ENCODE measurements at places on chromosomes 7 and 10.

DNA sequence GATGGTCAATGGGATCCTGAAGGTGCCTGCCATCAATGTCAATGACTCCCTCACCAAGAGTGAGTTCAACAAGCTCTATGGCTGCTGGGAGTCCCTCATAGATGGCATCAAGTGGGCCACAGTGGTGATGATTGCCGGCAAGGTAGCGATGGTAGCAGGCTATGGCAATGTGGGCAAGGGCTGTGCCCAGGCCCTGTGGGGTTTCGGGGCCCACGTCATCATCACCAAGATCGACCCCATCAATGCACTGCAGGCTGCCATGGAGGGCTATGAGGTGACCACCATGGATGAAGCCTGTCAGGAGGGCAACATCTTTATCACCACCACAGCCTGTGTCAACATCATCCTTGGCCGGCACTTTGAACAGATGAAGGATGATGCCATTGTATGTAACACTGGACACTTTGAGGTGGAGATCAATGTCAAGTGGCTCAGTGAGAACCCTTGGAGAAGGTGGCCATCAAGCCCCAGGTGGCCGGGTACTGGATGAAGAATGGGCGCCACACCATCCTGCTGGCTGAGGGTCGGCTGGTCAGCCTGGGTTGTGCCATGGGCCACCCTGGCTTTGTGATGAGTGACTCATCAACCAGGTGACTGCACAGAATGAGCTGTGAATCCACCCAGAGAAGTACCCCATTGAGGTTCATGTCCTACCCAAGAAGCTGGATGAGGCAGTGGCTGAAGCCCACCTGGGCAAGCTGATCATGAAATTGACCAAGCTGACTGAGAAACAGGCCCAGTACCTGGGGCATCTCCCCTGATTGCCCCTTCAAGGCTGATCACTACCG, 63.0 kb upstream of the ANTXRL start:
- DNase-seq = no peak

DNA sequence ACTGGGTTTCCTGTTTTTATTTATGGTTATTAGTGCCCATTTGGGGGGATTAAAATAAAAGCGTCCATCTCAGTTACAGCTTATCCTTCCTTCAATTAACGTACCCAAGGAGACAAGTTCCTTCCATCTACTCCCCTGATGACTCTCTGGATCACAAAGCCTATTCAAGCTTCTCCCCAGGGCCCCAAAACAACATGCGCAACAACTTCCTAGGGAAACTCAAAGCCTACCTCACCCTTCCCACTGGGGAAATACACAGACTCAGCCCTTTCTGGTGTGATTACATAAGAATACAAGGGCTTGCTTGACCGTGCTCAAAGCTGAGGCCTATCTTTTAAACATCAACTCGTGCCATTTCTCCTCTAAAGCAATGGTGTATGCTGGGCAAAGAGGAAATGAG, 112.4 kb downstream of the CDK6 start:
- DNase-seq = no peak

DNA sequence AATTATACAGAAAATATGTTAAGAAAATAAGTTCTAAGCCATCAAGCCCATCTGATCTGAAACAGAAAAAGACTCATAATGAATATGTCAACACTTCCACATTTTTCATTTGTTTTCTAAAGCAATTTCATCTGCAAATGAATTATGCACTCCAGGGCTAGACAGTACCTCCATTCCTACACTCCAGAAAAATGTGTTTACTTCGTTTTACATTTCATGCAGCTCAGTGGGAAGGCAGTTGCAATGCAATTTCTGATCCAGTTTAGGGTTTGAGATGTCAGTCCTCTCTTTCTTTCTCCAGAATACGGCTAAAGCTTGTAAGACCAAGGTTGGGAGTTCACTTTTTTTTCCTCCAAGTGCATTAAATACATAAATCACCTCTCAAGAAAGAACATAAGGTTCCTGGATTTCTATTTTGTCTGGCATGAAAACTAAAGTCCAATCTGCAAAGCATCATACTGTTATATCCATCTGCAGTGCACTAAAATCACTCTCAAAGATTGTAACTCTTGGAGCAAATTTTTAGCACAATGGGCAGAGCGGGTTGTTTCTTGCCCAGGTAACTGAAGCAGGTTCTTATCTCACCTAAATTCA, 348.8 kb upstream of the C7orf33 start:
- no peak for DNase-seq

DNA sequence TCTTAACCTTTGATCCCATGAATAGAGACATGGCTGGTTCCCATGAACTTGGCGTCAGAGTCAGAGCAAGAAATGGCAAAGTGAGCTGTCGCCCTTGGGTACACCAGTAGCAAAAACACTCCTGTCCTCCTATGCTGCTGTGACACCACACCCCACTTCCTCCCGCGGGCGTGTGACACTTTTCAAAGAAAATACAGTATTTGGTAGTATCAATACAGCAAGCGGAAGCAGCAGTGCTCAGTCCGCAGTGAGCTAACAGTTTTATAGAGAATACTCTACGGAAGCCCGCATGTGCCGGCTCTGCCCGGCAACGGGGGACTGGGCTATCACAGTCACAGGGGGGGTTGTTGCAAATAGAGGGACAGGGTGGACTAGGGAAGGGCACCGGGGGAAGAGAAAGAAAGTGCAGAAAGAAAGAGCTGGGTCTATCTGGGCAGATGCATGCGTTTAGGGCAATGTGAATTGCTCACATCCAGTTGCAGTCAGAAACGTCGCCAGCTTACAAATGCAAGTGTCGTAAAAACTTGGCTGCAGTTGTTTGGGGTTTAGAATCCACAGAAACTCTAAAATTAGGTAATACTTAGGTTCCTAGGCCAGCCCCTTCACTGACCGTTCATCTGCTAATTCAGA, 49.8 kb downstream of the PRKCQ start:
- DNase-seq = no peak

DNA sequence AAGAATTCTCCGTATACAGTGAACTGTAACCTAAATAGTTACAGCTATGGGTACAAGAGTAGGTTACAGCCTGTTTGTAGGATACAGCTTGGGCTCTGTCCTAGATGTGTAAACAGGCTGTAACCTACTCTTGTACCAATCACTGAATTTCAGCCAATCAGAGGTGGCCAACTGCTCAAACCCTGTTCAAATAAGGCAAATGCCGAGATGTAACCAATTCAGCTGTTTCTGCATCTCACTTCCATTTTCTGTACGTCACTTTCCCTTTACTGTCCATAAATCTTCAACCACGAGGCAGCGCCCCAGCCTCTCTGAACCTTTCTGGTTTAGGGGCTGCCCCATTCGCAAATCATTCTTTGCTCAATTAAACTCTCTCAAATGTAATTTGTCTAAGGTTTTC, 8.3 kb upstream of the MMP21 start:
- DNase-seq = no peak

- DNase-seq = no peak
Observed at GRCh38 chr7:8282871-8283270, 20.9 kb upstream of the ICA1 start.

GRCh38 chr7:156158213-156158612, 345.9 kb upstream of the SHH start:
- no peak for DNase-seq

GRCh38 chr10:100338434-100339036, 8.5 kb upstream of the SCD start:
- DNase-seq = no peak

GRCh38 chr10:104862-105565, 30.2 kb upstream of the ZMYND11 start:
- DNase-seq = no peak

- DNase-seq = no peak
Observed at GRCh38 chr7:240887-241421, 48.6 kb downstream of the FAM20C start.

GRCh38 chr10:79241990-79242619, 105.2 kb upstream of the PPIF start:
- DNase-seq = no peak

GRCh38 chr10:49335364-49335972, 36.5 kb downstream of the C10orf71 start:
- no peak for DNase-seq

DNA sequence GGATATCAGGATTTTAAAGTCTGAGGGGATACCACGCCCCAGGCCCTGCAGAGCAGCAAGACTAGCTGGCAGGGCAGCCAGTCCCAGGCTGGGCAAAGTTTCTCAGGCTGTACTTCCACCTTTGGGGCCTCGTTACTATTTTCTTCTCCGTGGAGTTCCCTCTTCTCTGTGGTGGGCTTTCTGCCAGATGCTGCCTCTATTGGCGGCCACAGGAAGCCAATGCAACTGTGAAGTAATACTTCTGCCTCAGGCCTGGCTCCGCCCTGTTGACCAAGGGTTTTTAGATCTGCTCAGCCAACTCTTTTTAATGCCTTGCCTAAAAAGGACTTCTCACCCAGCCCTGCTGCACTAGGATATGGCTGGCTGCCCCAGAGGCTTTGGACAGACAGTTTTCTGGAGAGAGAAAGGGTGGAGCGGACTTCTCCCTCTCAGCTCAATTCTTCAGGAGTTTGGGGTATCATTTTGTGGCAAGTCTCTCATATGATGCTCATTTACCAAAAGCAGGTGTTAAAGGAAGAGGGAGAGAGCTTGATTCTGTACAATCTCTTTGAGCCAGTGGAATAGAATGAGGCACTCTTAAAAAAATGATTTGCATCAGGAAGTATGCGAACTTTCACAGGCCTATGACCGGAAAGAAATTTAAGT, 67.4 kb downstream of the HHEX start:
- peak; percentile 82 for DNase-seq

- DNase-seq = peak; percentile 82
Observed at GRCh38 chr10:79298403-79299244, 48.6 kb upstream of the PPIF start.

DNA sequence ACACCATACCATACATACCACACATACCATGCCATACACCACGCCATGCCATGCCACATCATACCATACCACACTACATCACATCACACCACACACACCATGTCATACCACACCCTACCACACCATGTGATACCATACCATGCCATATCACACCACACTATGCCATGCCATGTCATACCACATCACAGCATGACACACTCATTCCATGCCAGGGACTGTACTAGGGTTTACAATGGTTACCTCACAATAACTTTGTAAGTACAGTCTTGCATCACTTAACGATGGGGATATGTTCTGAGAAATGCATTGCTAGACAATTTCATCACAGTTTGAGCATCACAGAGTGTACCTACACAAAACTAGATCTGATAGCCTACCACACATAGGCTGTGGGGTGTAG, 14.5 kb downstream of the PYROXD2 start:
- no peak for DNase-seq

- DNase-seq = no peak
Observed at GRCh38 chr7:131222171-131222570, 105.5 kb upstream of the MKLN1 start.

DNA sequence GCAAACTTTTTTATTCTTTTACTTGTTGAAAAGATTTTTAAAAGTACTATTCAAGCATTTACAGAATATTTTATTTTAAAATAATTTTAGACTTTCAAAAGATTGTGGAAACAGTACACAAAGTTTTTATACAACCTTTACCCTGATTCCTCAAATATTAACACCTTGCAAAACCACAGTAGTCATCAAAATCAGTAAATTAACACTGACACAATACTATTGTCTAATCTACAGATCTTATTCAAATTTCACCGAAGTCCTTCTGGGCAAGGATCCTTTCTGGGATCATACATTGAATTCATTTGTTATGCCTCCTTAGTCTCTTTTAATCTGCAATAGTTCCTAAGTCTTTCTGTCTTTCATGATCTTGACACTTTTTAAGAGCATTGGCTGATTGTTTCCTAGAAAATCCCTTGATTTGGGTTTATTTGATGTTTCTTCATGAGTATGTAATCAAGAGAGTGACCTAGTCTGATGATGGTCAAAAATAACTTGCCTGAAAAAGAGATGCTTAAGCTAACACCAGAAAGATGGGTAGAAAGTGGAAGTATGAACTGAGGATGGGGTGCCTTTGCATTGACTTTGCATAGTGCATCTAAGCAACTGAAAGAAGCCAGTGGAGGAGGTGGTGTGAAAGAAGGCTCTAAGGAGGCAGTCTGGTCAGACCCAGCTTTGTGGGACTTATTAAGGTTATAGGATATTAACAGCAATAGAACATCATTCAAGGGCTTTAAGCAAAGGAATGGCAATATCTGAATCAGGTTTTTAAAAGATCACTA, 9.7 kb downstream of the STAMBPL1 start:
- no peak for DNase-seq

DNA sequence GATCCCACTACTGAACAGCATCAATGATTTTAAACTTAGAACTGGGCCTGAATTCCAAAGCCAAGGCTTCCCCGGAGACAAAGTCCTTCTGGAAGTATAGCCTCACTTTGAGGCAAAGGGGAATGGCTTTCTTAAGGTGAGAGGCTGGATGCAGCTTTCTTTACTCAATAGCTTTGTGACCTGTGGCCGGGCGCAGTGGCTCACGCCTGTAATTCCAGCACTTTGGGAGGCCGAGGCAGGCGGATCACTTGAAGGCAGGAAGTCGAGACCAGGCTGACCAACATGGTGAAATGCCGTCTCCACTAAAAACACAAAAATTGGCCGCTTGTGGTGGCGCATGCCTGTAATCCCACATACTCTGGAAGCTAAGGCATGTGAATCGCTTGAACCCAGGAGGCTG, 3.2 kb upstream of the FGFR2 start:
- DNase-seq = no peak

- no peak for DNase-seq
Observed at GRCh38 chr10:10591715-10592341, 425.8 kb upstream of the CELF2 start.

GRCh38 chr10:132962623-132963429, 20.5 kb upstream of the CFAP46 start:
- no peak for DNase-seq

- DNase-seq = no peak
Observed at GRCh38 chr10:4763960-4764428, 62.0 kb upstream of the AKR1E2 start.

DNA sequence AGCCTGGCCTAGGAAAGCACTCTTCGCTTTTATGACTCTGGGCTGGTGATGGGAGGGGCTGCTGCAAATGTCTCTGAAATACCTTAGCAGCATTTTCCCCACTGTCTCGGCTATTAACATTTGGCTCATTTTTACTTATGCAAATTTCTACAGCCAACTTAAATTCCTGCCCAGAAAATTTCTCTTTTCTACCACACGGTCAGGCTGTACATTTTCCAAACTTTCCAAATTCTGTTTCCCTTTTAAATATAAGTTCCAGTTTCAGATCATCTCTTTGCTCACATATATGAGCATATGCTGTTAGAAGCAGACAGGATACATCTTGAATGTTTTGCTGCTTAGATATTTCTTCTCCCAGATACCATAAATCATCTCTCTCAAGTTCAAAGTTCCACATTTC, 332.3 kb downstream of the ADK start:
- no peak for DNase-seq

All from thoracic aorta (tissue), 2 donors.